ENCODE measurements at places on chromosomes 1 and 21.

GRCh38 chr1:164534863-164535610 lies 23.9 kb upstream of the PBX1 start:
- DNase-seq = no peak

- DNase-seq = no peak
These were observed 9.5 kb downstream of the CD5L start for GRCh38 chr1:157831968-157832626.

- DNase-seq = no peak
These were observed 38.6 kb downstream of the BMP8A start for GRCh38 chr1:39529901-39530535.

GRCh38 chr1:147640553-147641165 lies 29.7 kb downstream of the ACP6 start:
- peak; percentile 53 for DNase-seq

DNA sequence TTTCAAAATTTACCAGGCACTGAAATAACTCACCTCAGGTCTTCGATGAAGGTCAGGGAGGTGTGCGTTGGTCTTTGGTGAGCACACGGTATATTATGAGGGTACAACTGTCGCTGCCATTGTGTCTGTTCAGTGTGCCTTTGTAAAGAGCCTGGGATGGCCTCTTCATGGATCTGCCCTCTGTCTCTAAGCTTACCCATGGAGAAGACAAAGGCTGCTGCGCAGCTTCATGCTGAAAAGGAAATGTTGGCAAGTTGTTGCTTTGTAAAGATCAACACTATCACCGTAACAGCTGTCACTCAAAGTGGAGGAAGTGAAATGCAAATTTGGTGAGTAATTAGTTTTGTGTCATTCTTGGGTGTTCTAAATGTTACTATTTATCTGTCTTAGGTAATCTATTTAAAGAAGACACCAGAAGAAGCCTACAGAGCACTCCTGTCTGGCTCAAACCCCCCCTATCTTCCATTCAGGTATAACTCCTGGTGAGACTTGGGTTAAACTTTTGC lies 71.6 kb downstream of the CDC14A start:
- DNase-seq = no peak

DNA sequence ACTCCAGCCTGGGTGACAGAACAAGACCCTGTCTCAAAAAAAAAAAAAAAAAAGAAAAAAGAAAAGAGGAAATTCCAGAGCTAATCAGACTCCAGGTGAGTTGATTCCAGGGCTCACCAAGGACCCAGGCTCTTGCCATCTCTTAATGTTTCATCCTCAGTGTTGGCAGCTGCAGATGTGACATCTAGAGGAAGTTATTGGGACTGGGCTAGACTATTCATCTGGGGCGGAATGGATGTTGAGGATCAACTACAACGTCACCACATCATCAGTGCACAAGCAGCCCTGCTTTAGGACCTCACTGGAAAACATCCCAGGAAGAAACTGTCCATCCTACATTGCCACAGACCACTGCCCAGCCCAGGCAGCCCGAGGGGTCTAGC lies 28.6 kb upstream of the PARP1 start:
- no peak for DNase-seq
